ENCODE measurements at places on chromosomes 16 and 17. TPM values are rescaled to one million over a fixed set of nuclear protein-coding genes. Genes with fewer than 3 reads are reported as not detected.

SLC47A1 gene
- 23.8 TPM for total RNA-seq

SPNS2 gene
- 10.7 TPM for total RNA-seq

ZNF205 gene
- 15.1 TPM for total RNA-seq

RGS11 gene
- 4.1 TPM for total RNA-seq

PRRT2 gene
- total RNA-seq = 0.26 TPM

MPO gene
- total RNA-seq = not detected

KRT17 gene
- 1.2 TPM for total RNA-seq

FLII gene
- 266 TPM for total RNA-seq

KRT39 gene
- not detected for total RNA-seq

CD300E gene
- not detected for total RNA-seq

NHLRC4 gene
- total RNA-seq = 0.12 TPM

RNF157 gene
- 10.6 TPM for total RNA-seq

TSPAN10 gene
- total RNA-seq = 5.0 TPM

IRX6 gene
- not detected for total RNA-seq

CES5A gene
- total RNA-seq = not detected

KRTAP16-1 gene
- total RNA-seq = not detected

TMEM92 gene
- total RNA-seq = 26.6 TPM

CDH13 gene
- total RNA-seq = not detected

KRT32 gene
- 0.06 TPM for total RNA-seq

PLA2G15 gene
- 15.0 TPM for total RNA-seq

CDRT15L2 gene
- total RNA-seq = not detected

SPATA2L gene
- total RNA-seq = 7.6 TPM

TP53TG3 gene
- total RNA-seq = 0.57 TPM

KCNH4 gene
- 0.61 TPM for total RNA-seq

TNFRSF17 gene
- total RNA-seq = not detected

COL1A1 gene
- 8.3 TPM for total RNA-seq

SLFN14 gene
- total RNA-seq = not detected

RAB26 gene
- 1.8 TPM for total RNA-seq

CNGB1 gene
- total RNA-seq = 0.07 TPM

CCL3 gene
- total RNA-seq = not detected

GP1BA gene
- not detected for total RNA-seq

IL21R gene
- total RNA-seq = 0.02 TPM

PRKCB gene
- total RNA-seq = 0.15 TPM

GCGR gene
- 0.43 TPM for total RNA-seq

KRTAP4-1 gene
- 0.32 TPM for total RNA-seq

ZP2 gene
- total RNA-seq = not detected

TBC1D3H gene
- not detected for total RNA-seq

DYNLRB2 gene
- total RNA-seq = not detected

SGCA gene
- total RNA-seq = 0.92 TPM

ESRP2 gene
- total RNA-seq = 0.05 TPM

KRTAP4-6 gene
- not detected for total RNA-seq

CCL11 gene
- not detected for total RNA-seq

TNK1 gene
- 2.4 TPM for total RNA-seq

KRT20 gene
- total RNA-seq = 0.17 TPM

CACNG3 gene
- not detected for total RNA-seq

PRSS27 gene
- total RNA-seq = 1.0 TPM

EARS2 gene
- 32.9 TPM for total RNA-seq

WFIKKN1 gene
- total RNA-seq = 0.16 TPM

SEPTIN12 gene
- total RNA-seq = not detected

CD79B gene
- total RNA-seq = not detected

CACNG5 gene
- total RNA-seq = not detected

Data from A549 treated with CpdA at 1 μM for 4 hours (cell line).